Stromal cell of bone marrow (primary cell): ENCODE measurements at places on chromosomes 1 and 21.

DNA sequence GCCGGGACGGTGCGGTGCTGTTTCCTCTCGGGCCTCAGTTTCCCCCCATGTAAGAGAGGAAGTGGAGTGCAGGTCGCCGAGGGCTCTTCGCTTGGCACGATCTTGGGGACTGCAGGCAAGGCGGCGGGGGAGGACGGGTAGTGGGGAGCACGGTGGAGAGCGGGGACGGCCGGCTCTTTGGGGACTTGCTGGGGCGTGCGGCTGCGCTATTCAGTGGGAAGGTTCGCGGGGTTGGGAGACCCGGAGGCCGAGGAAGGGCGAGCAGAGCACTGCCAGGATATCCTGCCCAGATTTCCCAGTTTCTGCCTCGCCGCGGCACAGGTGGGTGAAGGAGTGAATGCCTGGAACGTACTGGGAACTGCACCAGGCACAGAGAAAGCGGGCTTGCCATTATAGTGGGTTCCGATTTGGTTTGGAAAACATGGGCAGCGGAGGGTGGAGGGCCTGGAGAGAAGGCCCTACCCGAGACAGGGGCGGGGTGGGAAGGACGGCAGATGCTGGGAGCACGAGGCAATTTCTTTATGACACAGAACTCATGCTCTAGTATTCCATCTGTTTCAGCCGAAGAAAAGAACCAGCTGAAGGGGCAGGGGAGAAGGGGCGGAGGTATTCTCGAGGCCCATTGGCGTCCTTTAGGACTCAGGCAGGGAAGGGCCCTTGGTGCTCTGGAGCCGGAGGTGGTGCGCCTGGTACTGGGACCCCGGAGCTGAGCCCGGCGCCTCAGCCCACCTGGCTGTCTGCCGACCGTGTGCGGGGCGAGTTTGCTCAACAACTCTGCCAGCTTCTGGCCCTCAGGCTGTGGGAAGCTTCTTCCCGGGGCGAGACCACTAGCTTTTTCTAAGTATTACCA lies 960 bp downstream of the PCSK9 start:
- DNase-seq = no peak

DNA sequence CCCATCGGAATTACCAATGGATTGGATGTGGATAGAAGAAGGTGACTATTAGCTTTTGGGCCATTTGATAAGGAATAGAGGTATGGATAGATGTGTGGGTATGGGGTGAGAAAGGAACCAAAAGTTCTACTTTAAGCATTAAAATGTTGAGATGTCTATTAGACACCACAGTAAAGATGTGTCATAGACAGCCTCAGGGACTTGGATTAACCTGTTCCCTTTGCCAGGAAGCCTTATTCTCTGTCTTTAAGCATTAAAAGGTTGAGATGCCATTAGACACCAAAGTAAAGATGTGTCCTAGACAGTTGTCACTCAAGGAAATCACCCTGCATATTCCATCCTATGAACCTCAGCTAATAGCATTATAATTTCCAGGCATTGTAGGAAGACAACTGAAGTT lies 11.0 kb upstream of the DENND1B start:
- no peak for DNase-seq

GRCh38 chr1:183304440-183305107 lies 113.6 kb downstream of the NMNAT2 start:
- DNase-seq = no peak

- no peak for DNase-seq
Observed at GRCh38 chr1:180425952-180426351, 76.4 kb downstream of the ACBD6 start.

DNA sequence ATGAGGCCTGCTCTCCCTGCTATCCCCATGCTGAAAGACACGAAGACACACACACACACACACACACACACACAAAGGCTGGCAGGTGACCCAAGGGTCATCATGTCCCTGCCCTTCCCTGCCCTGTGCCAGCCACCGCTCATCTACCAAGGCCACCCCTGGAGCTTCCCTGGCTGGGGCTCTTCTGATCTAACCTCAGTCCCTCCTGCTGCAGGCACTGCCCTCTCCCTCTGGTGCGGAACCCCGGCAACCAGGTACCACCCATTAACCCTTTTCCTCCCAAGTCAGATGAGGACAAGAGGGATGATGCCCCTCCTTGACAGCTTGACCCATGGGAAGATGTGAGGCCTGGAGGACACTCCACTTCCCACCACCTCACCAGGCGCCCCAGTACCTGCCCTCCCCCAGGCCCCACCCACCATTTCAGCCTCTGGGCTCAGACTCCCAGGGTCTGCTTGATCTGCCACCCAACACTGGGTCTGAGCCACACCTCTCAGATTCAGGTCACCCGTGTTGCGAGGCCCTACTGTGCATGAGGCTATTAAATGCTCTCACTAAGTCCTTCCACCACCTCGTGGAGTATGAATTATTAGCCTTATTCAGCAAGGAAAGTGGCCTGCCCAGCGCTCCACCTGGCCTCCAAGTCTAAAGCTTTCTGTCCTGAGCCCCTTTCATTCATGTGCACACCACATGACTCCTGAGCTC lies 2.5 kb downstream of the SDC3 start:
- DNase-seq = no peak

DNA sequence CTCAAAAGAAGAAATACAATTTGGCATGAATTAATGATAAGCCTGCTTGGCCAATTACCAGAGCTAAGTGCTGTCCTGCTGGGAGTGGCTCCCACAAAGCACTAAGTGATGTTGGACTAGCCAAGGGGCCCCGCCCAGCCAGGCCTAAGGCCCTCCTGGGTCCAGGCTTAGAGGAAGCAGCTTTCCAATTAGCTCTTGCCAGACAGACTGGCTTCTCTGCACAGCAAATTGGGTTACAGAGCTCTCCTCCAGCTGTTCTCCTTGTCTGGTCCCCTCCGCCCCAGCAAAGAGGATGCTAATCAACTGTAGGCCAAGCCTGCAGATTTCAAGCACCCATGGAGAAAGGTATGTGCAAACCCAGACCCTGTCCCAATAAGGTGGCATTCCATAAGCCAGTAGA lies 151.9 kb downstream of the DMRTA2 start:
- DNase-seq = no peak

- no peak for DNase-seq
Observed at GRCh38 chr1:236150986-236151385, 8.6 kb downstream of the GPR137B start.

DNA sequence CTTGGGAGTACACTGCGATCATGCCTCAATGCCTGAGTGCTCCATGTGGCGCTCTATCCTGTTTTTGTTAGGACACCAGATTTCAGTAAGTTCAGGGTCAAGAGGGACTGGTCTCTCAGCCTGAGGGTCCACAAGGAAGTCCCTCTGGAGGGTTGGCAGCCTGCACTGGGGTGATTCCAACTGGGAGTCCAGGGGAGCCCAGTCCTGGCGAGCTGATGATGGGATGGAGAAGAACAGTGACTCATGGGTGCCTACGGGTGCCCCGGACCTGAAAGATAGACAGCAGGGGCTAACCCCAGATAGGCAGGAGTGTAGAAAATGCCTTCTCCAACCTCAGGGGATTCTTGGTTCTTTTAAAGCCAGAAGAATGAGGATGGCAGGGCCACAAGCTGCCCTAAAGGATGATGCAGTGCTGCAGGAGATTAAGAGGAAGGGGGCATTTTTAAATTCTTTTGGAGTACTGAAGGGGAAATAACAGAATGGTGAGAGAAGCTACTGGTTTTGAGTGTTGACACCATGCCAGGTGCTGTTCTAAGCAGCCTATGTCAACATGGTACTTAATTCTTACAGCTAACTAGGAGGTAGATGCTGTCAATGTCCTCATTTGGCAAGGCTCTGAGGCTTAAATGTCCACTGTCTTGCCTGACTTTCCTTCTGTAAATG lies 68.4 kb upstream of the TLR5 start:
- DNase-seq = no peak

DNA sequence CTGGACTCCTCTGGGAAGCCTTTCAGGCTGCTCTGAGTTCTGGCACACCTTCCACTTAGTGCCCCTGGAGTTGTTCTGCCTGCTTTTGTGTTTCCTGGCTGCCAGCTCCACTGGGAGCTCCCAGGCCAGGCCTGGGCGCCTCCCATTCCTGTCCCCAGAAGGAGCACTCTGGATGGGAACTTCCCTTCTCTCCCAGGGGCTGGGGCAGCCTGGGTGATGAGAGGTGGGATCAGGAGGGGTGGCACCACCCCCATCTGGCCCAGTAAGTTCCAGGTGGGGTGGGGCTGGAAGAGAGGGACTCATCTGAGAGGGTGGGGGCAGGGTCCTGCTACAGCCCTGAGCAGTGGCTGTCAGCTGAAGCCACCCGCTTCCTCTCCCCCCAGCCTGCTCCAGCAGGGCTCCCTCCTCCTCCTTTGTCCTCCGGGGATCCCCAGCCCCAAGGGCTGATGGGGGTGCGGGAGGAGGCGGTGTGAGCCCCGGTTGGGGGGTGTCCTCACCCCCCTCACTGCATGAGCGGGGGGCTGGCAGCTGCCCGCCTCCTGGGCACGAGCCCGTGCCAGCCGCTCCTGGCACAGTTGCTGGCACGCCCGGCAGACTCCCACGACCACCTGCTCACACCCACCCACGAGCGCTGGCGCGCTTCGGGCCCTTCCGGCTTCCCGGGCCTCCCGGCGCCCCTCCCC lies 4.7 kb downstream of the FOXO6 start:
- DNase-seq = no peak

- DNase-seq = no peak
Observed at GRCh38 chr1:156711011-156711817, 5.8 kb upstream of the CRABP2 start.

GRCh38 chr1:222097588-222097987 lies 355.7 kb upstream of the DUSP10 start:
- DNase-seq = no peak

- no peak for DNase-seq
Observed at GRCh38 chr1:220691053-220691684, 1.0 kb downstream of the C1orf115 start.

DNA sequence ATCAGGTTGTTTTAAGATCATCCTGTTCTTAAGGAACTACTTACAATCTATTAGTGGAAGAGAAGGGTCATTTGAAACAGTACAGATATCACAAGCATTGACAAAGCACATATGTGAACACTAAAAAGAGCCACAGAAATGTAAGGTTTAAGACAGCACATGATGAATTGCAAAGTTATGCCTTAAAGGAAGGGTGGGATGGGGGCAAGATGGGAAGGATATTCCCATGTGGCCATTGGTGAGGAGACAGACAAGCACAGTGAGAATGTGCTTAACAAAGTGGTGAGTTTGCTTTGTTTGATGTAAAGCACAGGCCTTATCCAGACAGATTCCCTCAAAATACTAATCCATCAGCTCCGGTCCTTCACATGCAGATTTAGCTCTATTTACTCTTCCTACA lies 151.6 kb upstream of the IVNS1ABP start:
- DNase-seq = no peak

DNA sequence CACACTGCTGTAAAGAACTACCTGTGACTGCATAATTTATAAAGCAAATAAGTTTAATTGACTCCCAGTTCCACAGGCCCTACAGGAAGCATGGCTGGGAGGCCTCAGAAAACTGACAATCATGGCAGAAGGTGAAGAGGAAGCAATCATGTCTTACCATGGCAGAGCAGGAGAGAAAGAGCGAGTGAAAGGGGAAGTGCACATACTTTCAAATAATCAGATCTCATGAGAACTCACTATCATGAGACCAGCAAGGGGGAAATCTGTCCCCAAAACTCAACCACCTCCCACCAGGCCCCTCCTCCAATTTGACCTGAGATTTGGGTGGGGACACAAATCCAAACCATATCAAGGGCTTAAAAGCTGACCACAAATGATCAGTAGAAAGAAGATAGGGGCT lies 493.2 kb downstream of the PTPRC start:
- DNase-seq = no peak

DNA sequence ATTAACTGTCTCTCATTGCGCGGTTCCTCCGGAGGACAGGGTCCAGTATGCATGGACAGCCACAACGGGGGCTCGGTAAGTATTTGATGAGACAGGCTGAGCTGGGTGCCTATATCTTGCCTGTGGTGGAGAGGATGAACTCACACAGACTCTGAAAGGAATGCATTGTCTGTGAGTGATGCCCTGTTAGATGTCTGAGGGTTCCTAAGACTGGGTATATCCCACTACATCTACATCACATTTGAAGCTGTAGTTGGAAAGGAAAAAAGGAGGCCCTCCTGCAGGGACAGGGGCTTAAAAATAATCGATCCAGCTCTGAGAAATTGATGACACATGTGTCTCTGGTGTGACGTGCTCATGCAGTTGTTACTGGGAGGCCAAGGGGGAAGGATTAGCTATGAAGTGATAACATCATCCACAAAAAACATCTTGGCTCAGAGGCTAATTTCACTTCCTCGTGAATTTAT lies 1.9 kb downstream of the ADARB1 start:
- no peak for DNase-seq

DNA sequence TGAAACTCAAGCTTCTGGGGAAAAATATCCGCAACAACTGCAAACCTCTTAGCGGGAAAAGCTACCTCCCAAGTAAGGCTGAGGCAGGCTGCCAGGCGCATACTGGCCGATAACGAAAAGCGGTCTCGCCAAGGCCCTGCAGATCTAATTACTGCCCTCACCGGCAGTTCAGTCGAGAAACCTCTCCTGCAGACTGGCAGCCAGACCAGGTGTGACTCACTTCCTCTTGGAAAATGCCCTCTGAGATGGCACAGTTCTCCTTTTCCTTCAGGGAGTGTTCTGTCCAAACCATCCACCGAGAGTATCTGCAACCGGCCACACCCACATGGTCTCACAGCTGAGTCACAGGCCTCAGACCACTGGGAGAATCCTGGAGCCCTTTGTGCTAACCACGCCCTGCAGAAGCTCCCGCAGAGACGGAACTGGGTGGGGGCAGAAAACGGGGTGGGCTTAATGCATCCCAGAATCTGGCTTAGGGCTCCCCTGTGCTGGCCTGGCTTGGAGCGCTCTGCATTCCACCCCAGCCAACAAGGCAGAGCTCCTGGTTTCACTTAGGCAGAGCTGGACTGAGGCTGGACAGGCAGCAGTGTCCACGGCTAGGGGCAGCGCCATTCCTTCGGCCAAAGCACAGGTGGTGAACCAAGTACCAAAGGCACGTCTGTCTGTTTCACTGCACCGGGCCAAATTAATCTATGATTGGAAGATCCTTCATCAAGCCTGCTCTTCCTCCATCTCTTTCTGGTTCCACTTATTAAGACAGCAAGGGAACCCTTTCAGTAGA lies 1.2 kb downstream of the S100A10 start:
- DNase-seq = peak; percentile 90

- peak; percentile 83 for DNase-seq
Observed at GRCh38 chr1:174789399-174789798, 210.3 kb upstream of the CACYBP start.

- no peak for DNase-seq
Observed at GRCh38 chr1:166485620-166486019, 318.8 kb upstream of the FAM78B start.

- DNase-seq = no peak
Observed at GRCh38 chr1:175870217-175870616, 126.8 kb upstream of the TNR start.

- no peak for DNase-seq
Observed at GRCh38 chr1:95095833-95096217, 21.3 kb upstream of the TLCD4 start.

GRCh38 chr1:62178372-62178771 lies 16.3 kb upstream of the L1TD1 start:
- DNase-seq = no peak

- DNase-seq = no peak
Observed at GRCh38 chr1:201655910-201656309, 117.0 kb downstream of the NAV1 start.
